ENCODE measurements at places on chromosomes 3 and 15.

DNA sequence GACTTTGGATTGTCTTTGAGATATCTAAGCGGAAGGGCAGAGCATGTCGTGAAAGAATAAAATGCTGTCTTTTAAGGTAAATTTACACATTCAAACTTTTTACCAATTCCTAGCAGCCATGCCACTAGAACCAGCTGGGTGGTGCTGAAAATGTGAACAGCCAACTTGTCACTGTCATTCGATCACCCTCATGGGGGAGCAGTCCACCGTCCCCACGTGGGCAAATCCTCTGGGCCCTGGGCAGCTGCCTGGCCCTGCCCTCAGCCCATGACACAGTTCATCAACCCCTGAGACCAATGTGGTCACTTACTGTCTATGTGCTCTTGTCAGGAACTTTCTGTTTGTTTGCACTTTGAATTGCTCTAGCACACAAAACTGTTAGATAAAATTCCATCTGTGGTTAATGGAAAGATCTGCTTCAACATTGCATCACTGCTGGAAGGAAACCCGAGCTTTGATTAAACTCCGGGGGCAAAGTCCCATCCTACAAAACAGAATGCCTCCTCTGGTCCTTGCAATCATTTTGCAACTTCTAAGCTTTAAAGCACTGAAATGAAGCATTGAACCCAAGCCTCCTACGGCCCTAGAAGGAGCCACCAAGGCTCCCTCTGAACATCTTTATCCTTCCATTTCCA is 50.1 kb downstream of the PCSK6 start:
- no peak for DNase-seq

- no peak for DNase-seq
These were observed 18.9 kb downstream of the PTH1R start for GRCh38 chr3:46896386-46896785.

GRCh38 chr3:23166276-23166675 is 36.9 kb upstream of the UBE2E2 start:
- no peak for DNase-seq

- DNase-seq = no peak
These were observed 407.1 kb downstream of the LSAMP start for GRCh38 chr3:116037954-116038911.

- DNase-seq = no peak
These were observed 69.4 kb downstream of the ARNT2 start for GRCh38 chr15:80473286-80474223.

DNA sequence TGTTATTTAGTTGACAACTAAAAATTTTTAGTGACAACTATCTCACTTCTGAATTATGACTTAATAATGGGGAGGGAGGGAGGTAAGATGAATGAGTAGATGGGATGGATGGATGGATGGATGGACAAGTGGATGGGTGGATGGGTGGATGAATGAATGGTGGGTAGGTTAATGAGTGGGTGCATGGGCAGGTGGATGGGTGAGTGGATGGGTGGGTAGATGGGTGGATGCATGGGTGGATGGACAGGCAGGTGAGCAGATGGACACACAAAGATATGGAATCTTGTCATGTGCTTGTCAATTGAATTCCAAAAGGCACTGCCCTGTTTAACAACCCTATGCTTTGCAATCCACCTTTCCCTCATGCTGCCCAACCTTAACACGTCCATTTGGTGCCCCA is 41.5 kb downstream of the KLHL25 start:
- DNase-seq = no peak

- peak; percentile 58 for DNase-seq
These were observed at the start of gene MYLK for GRCh38 chr3:123884203-123884831. Gene MYLK, minus strand, starts transcription at chr3:123884332. Its CDS starts 90,491 bp downstream, at chr3:123793841.

DNA sequence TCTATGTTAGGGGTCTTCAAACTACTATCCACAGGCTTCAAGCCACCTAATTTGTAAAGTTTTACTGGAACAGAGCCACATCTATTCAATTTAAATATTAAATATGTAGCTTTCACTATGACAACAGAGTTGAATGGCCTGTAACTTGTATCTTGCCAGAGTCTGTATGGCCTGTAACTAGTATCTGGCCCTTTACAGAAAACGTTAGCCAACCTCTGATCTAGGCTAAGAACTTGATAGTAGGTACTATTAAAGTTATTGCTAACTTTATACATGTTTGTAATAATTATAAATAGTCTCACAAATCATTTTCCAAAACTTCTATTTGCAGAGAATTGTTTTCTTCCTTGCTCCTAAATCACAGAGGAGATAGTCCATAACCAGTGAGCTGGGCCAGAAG is 40.0 kb downstream of the ANKRD28 start:
- DNase-seq = no peak

GRCh38 chr3:144181062-144181461 is 209.4 kb downstream of the DIPK2A start:
- DNase-seq = no peak

GRCh38 chr3:123586968-123587367 is 2.1 kb upstream of the HACD2 start:
- no peak for DNase-seq

DNA sequence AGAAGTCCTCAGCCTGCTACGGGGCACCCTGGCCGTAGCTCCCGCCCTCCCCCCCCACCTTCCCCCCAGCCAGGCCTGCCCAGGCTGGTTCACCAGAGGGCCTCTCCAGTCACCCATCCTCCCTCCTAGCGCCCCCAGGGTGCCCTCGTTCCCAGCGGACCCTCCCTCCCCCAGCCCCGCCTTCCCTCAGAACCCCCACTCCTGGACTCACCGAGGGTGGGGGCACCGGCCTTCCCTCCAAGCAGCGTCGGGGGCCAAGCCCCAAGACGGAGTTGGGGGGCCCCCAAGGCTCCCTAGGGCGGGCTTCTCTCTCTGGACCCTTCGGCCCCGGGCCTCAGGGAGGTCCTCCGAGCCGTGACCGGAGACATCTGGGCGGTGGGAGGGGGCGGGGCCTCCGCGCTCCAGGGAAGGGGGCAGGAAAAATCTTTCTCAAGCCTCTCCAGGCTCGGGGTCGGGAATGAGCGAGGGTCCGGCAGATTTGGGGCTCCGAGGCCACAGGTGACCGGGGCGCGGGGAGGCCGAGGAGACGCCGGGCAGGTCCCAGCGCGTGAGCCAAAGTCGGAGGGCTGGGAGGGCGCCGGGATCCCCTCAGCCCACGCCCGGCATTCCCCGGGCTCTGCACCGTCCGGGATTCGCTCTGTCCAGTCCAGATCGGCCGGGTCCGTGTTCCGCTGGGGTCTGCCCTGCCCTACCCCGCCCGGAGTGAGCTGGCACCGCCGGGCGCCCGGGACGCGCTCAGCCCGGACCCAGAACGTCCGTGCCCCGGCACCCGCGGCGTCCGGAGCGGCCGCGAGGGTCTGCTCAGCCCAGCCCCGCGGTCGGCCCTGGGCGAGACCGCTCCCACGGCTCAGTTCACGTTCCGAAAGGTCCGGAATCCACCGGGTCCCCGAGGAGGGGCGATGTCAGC is 999 bp downstream of the INSYN1 start:
- no peak for DNase-seq

- DNase-seq = no peak
These were observed 52.4 kb downstream of the PHLDB2 start for GRCh38 chr3:111911446-111911845.

GRCh38 chr3:113436809-113437208 is 4.5 kb downstream of the CFAP44 start:
- no peak for DNase-seq

GRCh38 chr15:38668898-38669391 is 104.3 kb upstream of the RASGRP1 start:
- no peak for DNase-seq

DNA sequence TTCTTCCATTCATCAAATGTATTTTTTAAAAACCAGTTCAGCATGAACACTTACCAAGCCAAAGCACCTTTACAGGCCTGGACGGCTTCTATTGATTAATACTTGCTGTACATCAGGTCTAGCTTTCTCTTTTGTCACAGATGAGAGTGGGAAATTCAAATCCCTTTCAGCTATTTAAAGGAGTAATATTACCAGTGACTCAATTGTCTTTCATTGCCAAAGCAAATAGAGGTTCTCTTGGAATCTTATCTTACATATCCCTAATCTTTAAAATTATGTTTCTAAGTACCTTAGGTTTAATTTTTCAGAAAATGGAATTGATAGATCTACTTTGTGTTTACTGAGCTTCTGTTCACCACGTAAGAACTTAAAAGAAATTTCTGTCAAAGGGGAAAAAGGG is 922.9 kb downstream of the NSUN3 start:
- DNase-seq = no peak

DNA sequence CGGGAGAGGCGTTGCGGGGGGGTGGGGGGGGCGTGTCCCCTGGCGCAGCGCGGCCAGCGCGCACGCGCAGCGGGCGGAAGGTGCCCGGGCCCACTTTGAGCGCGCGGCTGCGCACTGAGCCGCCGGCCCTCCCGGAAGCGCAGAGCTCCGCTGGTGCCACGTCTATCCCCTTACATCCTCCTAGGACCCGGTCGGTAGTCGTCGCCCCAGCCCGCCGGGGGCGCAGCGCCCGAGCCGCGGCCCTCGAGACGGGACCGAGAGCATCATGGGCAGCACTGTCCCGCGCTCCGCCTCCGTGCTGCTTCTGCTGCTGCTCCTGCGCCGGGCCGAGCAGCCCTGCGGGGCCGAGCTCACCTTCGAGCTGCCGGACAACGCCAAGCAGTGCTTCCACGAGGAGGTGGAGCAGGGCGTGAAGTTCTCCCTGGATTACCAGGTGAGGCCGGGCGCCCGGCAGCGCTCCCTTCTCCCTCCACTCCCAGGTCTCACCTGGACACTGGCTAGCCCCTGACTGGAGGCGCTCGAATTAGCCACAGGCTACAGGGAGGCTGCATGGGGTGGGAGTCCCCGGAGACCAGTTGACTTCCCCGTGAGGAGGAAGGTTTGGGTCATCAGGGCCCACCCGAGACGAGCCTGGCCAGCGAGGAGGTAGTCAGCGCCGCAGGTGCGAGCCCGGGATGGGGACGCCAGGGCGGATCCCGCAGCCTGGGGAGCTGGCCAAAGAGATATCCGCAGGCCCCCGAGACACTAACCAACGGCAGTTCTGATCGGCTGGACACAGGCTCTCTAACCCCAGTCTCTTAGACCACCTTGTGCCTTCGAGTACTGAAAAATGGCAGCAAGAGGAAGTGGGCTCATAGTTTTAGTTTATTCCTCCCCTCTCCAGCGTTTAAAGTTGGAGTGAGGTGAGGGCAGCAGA is at the start of gene TMED3:
Gene TMED3 (plus strand): TSS at position 128 of the 916 bp plus-strand sequence. CDS start 138 bp downstream, at position 266.
- peak; percentile 82 for DNase-seq

DNA sequence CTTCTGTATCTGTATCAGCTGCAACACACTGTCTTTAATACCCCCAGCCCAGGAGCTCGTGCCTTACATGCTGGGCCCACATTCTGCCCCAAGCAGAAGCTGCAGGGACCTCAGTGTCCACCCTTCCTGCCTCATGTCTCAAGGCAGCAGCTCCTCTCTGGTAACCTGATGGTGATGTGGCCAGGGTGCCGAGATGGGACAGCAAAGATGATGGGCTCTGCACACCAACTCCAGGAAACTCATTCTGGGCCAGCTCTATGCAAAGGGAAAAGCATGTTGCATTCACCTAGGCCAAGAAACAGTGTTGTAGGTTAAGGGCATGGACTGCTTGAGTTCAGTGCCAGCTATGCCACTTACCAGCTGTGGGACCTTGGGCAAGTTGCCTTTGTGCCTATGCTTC is 79.5 kb upstream of the PRR23C start:
- no peak for DNase-seq
